ENCODE measurements at places on chromosomes 1 and 21.

DNA sequence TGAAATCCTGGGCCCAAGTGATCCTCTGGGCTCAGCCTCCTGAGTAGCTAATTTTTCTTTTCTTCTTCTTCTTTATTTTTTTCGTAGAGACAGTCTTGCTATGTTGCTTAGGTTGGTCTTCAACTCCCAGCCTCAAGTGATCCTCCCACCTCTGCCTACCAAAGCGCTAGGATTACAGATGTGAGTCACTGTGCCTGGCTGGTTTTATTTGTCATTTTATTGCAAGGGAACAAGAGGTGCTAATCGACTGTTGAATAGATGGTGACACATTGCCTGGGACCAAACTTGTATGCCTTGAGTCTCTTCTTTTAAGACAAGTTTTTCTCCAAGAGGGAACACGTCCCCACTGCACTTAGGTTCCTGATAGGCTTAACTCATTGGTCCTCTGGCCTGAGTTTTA, 20.0 kb upstream of the KLHDC8A start:
- DNase-seq, result no peak

DNA sequence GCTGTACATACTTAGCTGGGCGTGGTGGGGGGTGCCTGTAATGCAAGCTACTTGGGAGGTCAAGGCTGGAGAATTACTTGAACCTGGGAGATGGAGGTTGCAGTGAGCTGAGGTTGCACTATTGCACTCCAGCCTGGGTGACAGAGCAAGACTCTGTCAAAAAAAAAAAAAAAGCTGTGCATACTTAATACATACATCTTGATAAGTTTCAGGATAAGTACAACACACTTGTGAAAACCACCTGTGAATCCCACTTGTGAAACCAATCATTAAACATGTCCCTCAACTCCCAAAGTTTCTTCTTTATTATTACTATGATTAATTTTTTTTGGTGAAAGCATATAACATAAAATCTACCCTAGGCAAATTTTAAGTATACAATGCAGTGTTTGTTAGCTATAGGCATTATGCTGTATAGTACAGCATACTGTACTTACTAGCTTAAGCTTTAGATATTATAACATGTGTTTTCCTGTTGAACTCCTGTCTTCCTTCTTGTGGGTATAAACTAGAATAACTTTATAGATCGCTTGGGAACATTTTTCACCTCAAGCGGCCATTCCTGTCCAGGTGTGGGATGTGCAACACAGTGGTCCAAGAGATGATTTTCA, 41.4 kb downstream of the DISC1 start:
- no peak for DNase-seq

GRCh38 chr1:14778898-14779865, 180.7 kb downstream of the KAZN start:
- no peak for DNase-seq

GRCh38 chr1:111364690-111365089, 62.8 kb downstream of the OVGP1 start:
- DNase-seq, result no peak

- DNase-seq, result no peak
Observed at GRCh38 chr1:64514197-64514765, 44.4 kb downstream of the CACHD1 start.

GRCh38 chr1:29753244-29753643, 516.9 kb downstream of the PTPRU start:
- no peak for DNase-seq

DNA sequence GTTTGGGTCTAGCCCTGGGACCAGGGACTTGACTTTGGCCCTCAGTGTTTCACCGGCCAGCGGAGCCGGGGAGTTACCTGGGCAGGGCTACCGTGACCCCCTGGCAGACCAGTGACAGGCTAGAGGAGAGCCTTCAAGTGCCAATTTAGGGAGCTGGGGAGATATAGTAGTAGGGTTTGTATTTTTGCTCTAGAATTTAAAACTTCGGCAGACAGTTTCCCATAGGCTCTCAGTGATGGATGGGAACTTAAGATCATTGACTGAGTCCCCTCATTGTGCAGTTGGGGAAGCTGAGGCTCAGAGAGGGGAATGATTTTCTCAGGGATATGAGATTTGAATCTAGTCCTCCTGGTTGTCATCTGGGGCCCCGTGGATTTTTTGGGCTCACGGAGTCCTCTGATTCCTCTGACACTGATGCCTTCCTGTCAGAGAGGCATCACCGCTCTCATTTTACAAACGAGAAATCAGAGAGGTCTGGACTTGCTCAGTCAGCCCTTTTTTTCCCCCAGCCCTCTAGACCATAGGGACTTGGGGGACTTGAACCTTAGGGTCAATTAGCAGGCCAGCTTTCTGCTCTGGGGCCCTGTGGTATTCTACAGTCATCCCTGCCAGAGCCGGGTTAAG, 58.3 kb upstream of the ACOT11 start:
- DNase-seq, result no peak

DNA sequence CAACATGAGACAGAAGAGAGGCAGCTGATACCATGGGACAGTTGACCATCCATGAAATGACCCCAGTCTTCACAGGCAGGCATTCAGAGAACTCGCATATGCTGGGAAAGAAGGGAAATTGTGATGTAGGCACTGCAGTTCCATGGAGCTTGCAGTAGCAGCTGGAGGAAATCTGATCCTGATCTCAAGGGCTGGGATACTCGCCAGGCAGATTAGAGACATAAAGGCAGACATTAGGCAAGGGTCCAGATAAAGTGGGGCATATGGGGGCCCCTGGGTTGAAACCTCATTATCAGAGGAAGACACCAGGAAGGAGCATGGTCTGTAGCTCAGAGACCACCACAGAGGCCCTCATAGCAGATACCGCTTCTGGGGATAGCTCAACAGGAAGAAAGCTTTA, 48.7 kb upstream of the TNR start:
- DNase-seq, result no peak

GRCh38 chr1:145916745-145917144, 1.8 kb downstream of the PEX11B start:
- DNase-seq, result no peak

GRCh38 chr1:234529095-234529949, 50.3 kb upstream of the TARBP1 start:
- no peak for DNase-seq

DNA sequence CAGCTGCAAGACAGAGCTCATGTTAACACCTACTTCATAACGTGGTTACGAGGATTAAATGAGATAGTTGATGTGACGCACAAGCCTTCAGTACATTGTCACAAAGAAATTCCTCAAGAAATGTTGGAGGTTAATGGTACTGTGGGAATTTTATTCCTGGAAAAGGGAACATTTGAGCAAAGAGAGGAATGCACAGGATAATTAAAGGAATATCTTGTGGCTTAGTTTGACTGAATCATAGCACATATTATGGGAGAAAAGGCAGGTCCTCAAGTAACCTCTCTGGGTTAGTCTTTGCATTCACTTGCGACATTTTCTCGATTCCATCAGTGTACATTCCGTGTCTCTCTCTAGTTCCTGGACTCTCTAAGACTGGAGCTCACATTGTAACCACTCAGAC, 300.2 kb upstream of the DUSP10 start:
- DNase-seq, result no peak

GRCh38 chr1:231850786-231851185, 224.2 kb downstream of the DISC1 start:
- no peak for DNase-seq

- DNase-seq, result peak; percentile 23
Observed at GRCh38 chr1:64686828-64687724, 57.8 kb upstream of the RAVER2 start.

- no peak for DNase-seq
Observed at GRCh38 chr1:53608071-53608470, 130.9 kb downstream of the GLIS1 start.

DNA sequence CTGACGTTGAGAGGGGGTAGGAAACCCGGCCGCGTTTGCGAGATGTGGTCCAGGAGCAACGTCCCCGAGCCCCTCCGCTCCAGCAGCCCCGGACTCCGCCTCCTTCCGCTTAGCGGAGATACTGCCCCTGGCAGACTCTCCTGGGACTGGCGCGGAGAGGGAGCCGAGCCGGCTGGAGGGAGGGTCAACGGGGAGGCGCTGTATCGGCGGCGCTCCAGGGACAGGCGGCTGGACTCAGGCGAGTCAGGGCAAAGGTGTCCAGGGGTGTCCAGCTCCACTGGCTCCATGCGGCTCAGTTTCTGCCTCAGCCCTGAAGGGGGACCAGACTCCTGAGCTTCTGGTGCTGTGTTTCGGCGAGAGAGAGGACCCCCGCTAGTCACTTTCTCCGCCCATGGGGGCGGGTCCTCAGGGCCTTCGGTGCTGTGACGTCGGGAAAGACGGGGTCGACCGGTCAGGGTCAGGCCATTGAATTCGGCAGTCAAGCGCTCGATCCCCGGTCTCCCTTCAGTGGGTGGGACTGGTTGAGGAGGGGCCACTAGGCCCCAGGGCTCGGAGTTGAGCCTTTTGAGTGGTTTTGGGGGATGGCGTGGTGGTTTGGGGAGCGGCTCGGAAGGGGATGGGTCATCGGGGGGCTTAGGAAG, 2.8 kb upstream of the LIX1L start:
- peak; percentile 52 for DNase-seq

- DNase-seq, result no peak
Observed at GRCh38 chr21:42855171-42855936, 24.0 kb downstream of the WDR4 start.

DNA sequence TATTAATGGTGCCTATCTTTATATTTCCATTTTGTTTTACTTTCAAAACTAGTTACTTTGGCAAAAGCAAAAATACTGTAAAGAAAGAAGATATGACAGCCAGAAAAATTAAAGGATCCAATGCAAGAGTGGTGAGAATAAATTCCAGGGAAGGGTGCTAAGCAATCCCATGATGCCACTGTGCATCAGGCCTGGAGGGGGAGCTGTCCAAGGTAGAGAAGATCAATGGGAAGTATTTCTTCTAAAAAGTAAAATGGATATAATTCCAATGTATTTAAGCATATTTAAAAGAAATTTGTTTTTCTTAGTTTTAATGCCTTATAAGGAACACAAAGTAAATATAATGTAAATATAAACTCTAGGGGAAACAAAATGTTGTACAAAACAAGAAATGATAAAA, 1382.2 kb upstream of the B3GALT2 start:
- DNase-seq, result no peak

- DNase-seq, result no peak
Observed at GRCh38 chr1:14222086-14222485, 376.4 kb upstream of the KAZN start.

GRCh38 chr1:58898739-58899586, 115.1 kb upstream of the JUN start:
- DNase-seq, result no peak

DNA sequence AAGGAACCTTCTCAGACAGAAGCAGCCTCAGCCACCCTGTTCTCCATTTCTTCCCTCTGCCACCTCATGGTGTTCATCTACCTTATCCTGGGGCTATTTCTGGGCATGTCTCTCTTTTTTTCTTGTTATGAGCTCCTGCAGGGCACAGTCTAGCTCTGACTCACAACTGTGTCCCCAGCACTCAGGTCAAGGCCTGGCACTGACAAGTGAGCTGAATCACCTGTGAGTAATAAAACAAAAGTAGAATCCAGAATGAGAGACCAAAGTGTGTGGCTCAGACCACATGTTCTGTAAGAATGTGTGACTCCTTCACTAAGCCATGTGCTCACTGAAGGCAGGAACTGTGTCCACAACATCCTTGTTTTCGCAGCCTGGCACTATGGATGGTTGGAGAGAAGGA, 23.2 kb downstream of the C1orf94 start:
- no peak for DNase-seq

DNA sequence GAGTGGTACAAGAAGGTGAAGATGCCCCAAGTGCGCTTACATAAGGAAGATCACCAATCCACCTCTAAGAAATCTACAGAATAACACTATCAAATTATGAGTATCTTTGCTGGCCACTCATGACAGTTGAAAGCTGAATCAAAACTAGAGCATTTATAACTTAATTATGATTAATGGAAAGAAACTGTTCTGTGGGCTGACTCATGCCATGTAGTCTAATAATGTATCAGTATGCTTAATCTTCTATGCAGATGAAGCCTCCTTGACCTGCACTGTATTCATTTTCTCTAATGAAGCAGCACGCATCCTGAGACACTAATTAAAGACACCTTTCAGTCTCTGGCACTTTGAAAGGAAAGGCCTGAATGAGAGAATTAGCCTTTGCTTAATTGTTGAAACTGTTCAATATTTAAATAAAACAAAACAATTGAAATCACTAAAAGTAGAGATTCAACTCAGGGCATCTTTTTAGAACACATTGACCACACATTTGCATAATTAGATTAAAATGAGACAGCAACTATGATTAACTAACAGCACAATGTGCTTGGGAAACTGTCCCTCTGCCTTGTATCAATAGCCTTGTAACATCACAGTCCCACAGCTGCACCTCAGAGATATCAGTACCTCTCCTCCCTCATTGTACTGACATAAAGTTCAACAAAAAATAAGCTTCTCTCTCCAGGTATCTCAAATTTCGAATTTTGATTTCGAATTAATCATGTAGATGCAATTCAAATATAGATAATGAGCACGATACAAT, 105.6 kb downstream of the NTPCR start:
- no peak for DNase-seq

DNA sequence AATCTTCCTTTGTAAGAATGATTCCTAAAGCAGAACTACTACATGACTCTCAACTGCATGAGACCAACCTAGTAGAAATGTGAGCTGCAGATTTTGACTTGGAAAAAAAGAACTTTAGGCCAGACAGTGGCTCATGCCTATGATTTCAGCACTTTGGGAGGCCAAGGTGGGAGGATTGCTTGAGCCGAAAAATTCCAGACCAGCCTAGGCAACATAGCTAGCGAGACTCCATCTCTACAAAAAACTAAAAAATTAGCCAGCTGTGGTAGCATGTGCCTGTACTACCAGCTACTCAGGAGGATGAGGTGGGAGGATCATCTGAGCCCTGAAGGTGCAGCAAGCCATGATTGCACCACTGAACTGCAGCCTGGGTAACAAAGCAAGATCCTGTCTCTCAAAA, 24.7 kb upstream of the ITLN2 start:
- no peak for DNase-seq

- DNase-seq, result no peak
Observed at GRCh38 chr1:224579526-224579925, 36.6 kb upstream of the CNIH3 start.

DNA sequence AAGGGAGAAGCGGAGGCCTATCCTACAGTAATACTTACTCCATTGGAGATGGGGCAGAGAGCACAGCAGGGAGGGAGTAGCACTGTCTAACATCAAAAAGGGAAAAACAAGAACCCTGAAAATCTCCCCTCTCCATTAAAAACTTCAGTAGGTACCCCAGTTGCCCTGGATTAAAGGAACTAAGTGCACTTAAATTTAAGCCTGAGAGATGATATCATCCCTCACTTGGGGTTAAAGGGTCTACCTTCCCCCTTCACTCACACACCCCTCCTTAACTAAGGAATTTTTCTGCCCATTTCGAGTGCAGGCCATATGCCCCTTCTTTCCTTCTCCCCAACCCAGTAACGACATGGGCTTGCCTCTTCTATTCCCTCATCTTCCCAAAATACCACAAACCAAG, 3.7 kb upstream of the MTMR11 start:
- DNase-seq, result no peak

- DNase-seq, result no peak
Observed at GRCh38 chr1:30689901-30690645, 33.3 kb downstream of the MATN1 start.

- DNase-seq, result no peak
Observed at GRCh38 chr1:11176081-11176706, 13.0 kb upstream of the ANGPTL7 start.
